Stimulated activated CD4-positive, alpha-beta T cell treated with anti-CD3 and anti-CD28 coated beads, Interleukin-12 subunit alpha, Interleukin-12 subunit beta, amount 100 ng/mL, for 48 hours (primary cell): ENCODE measurements at places on chromosomes 1 and 21.
A peak's percentile ranks its signal among the peaks of the same experiment; 100 is the strongest.

DNA sequence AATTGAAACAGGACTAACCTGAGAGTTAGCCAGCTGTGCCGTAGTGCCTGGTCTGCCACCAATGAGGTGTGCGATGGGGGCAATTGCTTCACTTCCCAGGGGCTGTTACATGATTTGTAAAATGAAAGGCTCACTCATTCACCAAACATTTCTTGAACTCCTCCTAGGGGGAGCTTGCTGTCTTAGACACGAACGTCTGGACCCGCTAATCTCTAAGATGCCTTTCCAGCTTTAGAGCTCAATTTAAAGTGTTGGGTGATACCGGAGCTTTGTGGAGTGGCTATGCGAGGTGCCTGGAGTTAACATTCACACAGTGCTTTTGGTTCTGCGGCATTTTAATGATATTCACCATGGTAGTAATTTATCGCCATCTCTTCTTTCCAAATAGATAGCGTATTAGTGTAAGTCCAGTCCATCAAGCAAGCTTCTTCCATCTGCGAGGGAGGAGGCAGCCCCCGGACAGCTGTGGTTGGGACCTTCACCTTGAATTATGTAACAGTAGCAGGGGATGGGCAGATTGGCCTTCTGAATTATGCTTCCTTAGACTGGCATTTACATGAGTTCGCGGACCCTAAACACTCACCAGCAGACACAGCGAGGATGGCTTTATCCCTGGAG, 179.9 kb downstream of the ADSS2 start:
- no peak for DNase-seq

- no peak for DNase-seq
These were observed 6.4 kb upstream of the KANK4 start for GRCh38 chr1:62325681-62326080.

DNA sequence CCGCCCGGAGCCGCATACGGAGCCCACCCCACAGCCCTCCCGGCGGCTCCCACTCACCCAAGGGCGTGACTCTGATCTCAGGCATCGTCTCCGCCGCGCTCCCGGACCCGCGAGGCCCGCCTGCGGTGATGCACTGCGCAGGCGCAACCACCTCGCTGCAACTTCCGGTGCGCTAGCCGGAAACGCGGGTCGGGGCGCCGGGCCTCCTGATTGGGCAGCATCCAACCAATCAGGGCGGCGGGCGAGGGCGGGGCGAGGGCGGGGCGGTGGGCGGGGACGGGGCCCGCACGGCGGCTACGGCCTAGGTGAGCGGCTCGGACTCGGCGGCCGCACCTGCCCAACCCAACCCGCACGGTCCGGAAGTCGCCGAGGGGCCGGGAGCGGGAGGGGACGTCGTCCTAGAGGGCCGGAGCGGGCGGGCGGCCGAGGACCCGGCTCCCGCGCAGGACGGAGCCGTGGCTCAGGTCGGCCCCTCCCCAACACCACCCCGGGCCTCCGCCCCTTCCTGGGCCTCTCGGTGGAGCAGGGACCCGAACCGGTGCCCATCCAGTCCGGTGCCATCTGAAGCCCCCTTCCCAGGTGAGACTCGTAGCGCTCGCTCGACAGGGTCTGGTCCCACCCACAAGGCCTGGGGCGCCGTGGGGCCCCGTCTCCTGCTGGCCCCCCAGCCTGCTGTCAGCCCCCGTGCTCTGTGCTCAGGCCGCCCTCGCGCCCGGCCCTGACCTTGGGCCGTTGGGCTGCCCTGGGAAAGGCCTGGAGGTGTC, at the start of the genes CPTP and INTS11:
Gene CPTP (plus strand): TSS at position 279 of the 764 bp plus-strand sequence. CDS start 2,109 bp downstream, outside the sequence.
Gene INTS11 (minus strand): TSS at position 137 of the 764 bp plus-strand sequence. CDS start 52 bp downstream, at position 85.
- DNase-seq: peak; percentile 93

DNA sequence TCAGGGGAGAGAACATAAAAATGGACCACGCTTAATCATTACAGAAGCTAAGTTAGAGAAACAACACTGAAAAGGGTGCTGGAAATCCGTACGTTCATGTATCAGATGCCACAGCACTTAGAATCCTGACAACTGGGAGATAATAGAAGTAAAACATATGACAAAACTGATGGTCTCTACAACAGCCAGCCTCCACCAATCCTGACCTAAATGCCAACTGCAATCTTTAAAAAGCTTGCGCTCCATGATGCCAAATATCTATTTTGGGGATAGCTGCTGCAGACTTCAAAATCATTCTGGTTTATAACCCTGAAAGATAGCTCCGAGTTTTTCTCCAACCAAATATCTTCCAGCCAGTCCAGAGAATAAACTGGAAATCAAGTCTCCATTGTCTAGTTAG, 178.3 kb downstream of the RERE start:
- DNase-seq: no peak

DNA sequence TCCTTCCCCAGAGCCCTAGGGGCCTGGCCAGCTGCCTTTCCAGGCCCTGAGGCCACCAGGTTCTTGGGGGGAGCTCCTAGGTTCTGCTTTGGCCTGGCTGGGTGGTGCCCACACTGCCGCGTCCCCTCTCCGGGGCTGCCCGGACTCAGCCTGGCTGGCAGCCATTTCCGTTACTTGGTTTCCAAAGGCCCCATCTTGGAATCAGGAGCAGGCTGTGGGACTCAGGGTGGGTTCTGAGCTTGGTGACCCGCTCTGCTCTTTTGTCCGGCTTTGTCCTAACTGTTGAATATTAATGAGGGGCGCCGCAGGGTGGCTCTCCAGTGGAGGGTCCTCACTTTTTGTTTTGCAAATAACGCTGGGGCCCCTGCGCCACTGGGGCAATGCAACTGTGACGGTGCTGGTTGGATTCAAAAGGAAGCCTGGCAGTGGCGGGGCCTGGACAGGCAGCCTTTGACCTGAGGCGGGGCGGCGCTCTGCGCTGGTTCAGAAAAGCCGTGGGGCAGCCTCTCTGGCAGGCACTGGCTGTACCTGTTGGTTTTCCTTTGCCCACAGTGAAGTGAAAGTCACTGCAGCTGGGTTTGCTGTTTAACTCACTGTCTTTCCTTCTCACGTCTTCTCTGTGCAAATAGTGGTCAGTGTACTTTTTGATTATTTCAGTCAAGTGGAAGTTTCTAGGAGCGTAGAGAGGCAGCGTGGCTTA, 20.2 kb downstream of the SKI start:
- DNase-seq: no peak

DNA sequence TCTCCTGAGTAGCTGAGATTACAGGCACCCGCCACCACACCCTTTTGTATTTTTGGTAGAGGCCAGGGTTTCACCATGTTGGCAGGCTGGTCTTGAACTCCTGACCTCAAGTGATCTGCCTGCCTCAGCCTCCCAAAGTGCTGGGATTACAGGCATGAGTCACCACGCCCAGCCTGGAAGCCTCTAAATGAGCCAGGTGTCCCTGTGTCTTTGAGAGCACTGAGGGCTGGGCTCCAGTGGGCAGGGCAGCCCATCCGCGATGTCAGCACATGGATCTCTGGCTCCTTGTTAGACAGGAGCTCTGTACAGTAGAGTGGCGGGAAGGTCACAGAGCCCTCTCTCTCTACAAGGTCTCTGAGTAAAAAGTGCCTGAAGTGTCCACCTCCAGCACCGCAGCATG, 124.3 kb downstream of the PGBD5 start:
- no peak for DNase-seq

DNA sequence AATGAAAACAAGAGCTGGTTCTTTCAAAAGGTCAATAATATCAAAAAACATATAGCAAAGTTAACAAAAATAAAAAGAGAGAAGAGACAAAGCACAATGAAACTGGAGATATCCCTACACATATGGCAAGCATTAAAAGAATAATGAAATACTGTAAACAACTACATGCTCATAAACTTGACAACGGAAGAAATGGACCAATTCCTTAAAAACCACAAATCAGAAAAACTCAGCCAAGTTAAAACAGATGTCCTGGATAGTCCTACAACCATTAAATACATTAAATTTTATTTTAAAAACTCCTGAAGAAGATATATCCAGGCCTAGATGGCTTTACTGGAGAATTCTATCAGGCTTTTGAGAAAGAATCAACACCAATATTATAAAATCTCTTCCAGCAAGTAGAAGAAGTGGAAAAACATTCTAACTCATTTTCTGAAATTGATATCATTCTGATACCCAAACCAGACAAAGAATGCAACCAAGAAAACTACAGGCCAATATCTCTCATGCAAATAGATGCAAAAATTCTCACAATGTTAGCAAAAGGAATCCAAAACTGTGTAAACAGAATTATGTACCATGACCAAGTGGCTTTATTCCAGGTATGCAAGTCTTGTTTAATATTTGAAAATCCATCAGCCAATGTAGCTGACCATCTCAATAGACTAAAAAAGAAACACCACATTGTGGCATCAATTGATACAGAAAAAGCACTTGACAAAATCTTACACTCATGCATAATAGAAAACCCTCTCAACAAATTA, 56.1 kb upstream of the LRRC7 start:
- no peak for DNase-seq

DNA sequence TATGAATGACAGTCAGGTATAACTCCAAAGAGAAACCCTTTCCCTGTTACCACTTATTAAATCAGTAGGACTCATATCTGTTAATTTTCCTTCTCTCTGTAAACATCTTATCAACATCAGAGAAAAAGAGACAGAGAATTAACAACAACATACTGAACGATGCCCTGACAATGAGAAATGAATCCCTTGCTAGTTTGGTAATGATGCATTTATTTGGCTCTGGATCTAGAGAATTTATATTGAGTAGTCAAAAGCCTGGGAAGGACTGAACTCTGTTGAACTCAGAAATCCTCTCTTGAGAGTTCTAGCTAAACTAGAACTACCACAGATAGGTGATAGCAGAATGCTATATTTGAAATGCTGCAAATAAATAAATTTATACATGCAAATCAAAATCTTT, 325.6 kb downstream of the DISC1 start:
- DNase-seq: no peak

DNA sequence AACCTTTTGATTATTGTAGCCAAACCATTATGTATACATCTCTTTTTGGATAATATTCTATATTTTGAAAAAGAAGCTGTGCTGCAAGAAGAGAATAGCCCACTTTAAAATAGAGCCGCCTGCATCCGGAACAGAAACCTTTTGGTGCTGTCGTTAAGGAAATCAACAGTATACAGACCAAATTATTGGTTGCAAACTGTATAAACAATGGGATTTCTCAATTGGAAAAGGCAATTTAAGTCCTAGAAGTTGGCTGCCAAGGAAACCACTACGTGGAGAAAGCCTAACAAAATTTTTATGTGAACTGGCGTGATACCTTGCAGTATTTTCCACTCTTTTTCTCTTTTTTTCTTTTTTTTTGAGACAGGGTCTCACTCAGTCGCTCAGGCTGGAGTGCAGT, 25.8 kb downstream of the DESI2 start:
- no peak for DNase-seq

- DNase-seq: no peak
These were observed 10.8 kb downstream of the SLC37A1 start for GRCh38 chr21:42524341-42525028.

GRCh38 chr1:36937371-36937770, 96.9 kb downstream of the GRIK3 start:
- no peak for DNase-seq

- no peak for DNase-seq
These were observed 99.9 kb downstream of the COLGALT2 start for GRCh38 chr1:183937611-183938010.

- DNase-seq: no peak
These were observed 14.0 kb downstream of the GTF2B start for GRCh38 chr1:88877382-88877825.

GRCh38 chr1:180924939-180925338, 12.2 kb downstream of the KIAA1614 start:
- no peak for DNase-seq

GRCh38 chr1:24391882-24392603, 21.5 kb downstream of the STPG1 start:
- DNase-seq: peak; percentile 48

GRCh38 chr1:235017719-235018118, 110.9 kb downstream of the TOMM20 start:
- no peak for DNase-seq

GRCh38 chr1:38964140-38964548, 22.5 kb upstream of the RHBDL2 start:
- DNase-seq: no peak

- no peak for DNase-seq
These were observed 13.5 kb upstream of the CD2 start for GRCh38 chr1:116740746-116741145.

DNA sequence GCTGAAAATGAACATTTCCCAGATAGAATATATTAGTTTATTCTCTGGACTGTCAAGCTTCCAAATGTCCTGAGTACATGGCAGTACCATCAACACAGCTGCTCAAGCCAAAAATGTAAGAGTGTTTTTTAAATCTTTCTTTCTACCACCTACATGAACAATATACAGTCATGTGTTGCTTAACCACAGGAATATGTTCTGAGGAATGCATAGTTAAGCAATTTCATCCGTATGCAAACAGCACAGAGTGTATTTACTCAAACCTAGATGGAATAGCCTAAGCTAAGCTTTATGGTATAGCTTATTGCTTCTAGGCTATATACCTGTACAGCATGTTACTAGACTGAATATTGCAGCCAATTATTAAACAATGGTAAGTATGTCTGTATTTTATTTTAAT, 561.9 kb upstream of the ADGRL4 start:
- DNase-seq: no peak

DNA sequence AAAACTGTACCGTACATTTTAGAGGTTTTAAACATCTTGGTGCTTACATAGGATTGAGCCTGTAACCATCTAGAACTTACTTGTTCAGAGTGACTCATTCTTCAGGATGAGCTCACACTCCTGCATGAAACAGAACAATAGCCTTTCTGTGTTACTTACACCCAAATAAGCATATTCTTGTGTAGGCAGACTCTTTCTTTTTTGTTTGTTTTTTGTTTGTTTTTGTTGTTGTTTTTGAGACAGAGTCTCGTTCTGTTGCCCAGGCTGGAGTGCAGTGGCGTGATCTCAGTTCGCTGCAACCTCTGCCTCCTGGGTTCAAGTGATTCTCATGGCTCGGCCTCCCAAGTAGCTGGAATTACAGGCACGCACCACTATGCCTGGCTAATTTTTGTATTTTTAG, 3.8 kb upstream of the CA6 start:
- DNase-seq: no peak

- no peak for DNase-seq
These were observed 7.9 kb downstream of the KYAT3 start for GRCh38 chr1:88984569-88984968.

GRCh38 chr1:36665478-36666080, 182.9 kb upstream of the CSF3R start:
- no peak for DNase-seq

DNA sequence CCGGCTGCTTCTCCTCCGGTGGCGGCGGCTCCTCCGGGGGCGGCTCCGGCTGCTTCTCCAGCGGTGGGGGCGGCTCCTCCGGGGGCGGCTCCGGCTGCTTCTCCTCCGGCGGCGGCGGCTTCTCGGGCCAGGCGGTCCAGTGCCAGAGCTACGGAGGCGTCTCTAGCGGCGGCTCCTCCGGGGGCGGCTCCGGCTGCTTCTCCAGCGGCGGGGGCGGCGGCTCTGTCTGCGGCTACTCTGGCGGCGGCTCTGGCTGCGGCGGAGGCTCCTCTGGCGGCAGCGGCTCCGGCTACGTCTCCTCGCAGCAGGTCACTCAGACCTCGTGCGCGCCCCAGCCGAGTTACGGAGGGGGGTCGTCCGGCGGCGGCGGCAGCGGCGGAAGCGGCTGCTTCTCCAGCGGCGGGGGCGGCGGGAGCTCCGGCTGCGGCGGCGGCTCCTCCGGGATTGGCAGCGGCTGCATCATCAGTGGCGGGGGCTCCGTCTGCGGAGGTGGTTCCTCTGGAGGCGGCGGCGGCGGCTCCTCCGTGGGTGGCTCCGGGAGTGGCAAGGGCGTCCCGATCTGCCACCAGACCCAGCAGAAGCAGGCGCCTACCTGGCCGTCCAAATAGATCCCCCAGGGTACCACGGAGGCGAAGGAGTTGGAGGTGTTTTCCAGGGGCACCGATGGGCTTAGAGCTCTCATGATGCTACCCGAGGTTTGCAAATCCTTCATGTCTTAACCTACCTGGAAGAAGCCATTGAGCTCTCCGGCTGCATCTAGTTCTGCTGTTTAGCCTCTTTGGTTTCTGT, 2.0 kb downstream of the LORICRIN start:
- DNase-seq: no peak
